ENCODE measurements at places on chromosomes 2 and 18. TPM values are rescaled to one million over a fixed set of nuclear protein-coding genes. Genes with fewer than 3 reads are reported as not detected.

GRCh38 chr18:73279498-73279897 is 411.7 kb upstream of the NETO1 start:
- no peak for DNase-seq

- no peak for DNase-seq
Observed at GRCh38 chr2:191582355-191582754, 95.6 kb upstream of the NABP1 start.

GRCh38 chr2:86593266-86593665 is 30.0 kb upstream of the CHMP3 start:
- no peak for DNase-seq

- DNase-seq = peak; percentile 88
Observed at GRCh38 chr2:25276569-25277465, 64.9 kb downstream of the DNMT3A start.

GRCh38 chr2:24176326-24176725 is 1.5 kb downstream of the FAM228A start:
- DNase-seq = no peak

DNA sequence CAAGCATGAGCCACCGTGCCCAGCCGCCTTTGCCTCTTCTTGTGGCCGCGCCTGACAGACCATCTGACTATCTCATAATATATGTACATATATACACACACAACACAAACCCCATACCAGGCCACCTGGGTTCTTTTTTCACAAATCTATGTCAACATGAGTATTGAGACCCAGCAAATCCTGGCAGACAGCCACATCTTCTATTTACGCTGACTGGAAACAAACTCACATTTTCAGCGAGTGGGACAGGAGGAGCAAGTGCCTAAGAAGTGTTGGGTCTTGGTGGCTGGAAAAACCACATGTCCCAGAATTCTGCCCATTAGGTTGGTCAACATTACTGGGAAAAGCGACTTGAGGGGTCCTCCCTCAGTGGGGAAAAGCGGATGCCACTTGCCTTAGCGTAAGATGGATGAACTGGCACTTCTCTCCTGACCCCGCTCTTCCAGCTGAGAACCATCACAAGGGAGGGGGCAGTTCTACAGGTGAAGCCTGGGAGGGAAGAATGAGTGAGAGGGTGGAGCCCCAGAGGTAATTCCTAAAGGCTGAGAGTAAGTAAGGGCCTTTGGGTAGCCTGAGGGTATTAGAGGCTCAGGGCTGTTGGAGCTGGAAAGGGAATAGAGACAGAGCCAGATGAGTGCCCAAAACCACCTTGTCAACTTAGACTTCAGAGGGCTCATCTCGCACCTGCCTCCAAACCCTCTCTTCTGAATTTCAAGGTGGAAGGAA is 1.9 kb downstream of the SCYGR3 start:
- DNase-seq = no peak

DNA sequence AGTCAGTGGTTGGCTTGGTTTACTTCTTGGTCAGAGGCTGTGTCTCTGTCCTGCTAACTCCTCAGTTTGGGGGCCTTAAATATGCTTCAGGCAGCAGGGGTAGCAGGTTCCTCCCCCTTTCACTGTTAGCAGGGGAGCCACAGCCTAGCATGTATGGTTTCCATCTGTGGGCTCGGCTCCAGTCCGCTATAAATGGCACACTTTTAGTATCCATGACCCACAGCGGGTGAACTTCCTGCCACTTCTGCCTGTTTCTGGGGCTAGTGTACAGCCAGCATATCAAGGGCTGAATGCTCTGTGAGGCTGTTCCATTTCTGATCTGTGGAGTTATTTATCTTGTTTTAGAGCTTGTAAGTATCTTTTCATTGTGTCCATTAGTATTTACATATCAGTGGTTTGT is 58.3 kb downstream of the MRPL33 start:
- no peak for DNase-seq

DNA sequence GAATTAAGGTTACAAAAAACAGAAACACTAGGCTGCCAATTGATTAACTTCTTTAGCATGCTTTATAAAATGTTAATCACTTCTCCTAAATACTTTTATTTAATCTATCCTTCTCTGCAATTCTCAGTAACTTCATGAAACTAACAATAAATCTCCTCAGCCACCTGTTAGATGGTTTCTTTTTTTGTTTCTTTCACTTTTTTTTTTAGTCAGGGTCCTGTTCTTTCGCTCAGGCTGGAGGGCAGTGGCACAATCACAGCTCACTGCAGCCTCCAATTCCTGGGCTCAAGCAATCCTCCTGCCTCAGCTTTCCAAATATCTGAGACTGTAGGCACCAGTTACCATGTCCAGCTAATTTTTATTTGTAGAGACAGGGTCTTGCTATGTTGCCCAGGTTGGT is 213.4 kb upstream of the STK17B start:
- no peak for DNase-seq

DNA sequence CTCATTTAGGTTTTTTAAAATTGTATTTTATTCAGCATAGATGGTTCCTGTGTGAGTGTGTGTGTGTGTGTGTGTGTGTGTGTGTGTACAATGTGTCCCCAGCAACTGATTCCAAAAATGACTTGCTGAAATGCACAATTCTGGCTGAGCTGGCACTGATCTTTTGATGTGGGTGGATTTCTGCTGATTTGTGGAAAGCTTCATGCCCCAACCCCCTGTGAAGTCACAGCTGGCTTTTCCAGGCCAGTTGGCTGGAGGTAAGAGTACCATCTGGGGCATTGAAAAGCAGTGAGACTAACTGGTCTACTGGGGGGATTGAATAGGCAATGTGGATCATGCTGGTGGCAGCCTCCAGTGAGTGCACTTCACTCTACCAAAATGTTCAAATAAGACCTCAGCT is 187.2 kb downstream of the LRRTM1 start:
- DNase-seq = no peak

DNA sequence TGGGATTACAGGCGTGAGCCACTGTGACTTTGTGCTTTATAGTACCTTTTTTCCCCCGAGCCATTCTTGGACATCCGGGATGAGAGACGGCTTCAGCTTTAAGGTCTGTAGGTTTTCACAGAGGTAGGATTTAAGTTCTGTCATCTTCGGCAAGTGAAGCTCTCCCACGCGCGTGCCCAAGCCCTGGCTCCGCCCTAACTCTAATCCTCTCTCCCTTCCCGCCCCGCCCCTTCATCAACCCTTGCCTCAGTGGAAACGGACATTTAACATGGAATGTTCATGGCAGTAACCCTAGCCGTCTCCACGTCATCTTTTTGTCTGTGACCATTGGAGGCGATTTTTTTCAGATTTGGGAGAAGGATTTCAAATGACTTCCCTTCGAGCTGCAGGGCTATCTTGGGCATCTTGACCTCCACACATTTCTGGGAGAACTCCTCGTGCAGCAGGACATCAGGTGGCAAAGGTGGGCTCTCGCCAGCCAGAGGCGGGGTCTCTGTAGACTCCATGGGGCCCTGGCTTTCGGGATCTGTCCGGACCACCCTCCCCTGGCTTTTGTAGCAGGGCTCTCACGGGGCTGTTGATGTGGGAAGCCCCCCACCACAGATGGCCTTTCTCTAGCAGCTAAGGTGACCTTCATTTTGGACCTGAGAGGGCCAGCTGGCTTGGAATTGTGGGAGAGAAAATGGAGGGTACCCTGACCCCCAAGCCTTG is 6.8 kb downstream of the COLEC11 start:
- no peak for DNase-seq

Gene LOXL3
- 1.1 TPM for total RNA-seq

Gene IL36A
- not detected for total RNA-seq

Gene CGREF1
- 2.9 TPM for total RNA-seq

Data from activated CD4-positive, alpha-beta memory T cell treated with anti-CD3 and anti-CD28 coated beads for 36 hours (primary cell).